ENCODE measurements at places on chromosomes 4 and X. TPM values are rescaled to one million over a fixed set of nuclear protein-coding genes. Genes with fewer than 3 reads are reported as not detected.

The AMTN gene
- total RNA-seq = not detected

The FAM47C gene
- total RNA-seq = not detected

The OTC gene
- total RNA-seq = 4.1 TPM

DNA sequence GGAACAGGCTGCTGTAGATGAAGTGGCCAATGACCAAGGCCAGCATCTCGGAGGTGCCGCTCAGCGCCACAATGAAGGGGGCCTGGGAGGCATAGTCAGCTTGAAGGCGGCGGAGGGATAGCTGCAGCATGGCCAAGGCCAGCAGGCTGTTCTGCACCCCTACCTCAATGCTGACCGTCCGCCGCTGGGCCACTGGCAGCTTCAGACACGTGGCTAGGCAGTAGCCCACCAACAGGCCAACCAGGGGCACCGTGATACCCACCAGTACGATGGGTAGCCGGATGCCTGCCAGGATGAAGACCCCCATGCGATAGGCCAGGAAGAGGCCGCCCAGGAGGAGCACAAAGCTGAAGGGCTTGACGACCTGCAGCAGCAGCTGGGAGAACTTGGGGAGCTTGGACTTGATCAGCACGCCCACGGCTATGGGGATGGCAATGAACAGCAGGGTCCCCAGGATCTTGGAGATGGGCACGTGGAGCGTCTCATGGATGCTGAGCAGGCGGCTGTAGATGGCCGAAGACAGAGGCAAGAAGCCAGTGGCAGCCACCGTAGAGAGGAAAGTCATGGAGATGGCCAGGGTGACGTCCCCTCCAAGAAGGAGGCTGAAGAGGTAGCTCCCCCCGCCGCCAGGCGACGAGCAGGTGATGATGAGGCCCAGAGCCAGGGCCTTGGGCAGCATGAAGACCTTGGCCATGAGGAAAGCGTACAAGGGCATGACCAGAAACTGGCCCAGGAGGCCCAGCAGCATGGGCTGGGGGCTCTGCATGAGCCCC lies 1.3 kb upstream of the UBL4A start:
- no peak for DNase-seq

GRCh38 chrX:84715315-84715714 lies 213.1 kb upstream of the HDX start:
- no peak for DNase-seq

GRCh38 chrX:131577999-131578734 lies 34.3 kb downstream of the OR13H1 start:
- DNase-seq = no peak
